Pulmonary artery endothelial cell (primary cell): ENCODE measurements at places on chromosomes 13 and 19. TPM values are rescaled to one million over a fixed set of nuclear protein-coding genes. Genes with fewer than 3 reads are reported as not detected.
A peak's percentile ranks its signal among the peaks of the same experiment; 100 is the strongest.

Gene RNF17
- total RNA-seq = not detected in 2 replicates

GRCh38 chr19:18058208-18059009 is 28.3 kb downstream of the IL12RB1 start:
- DNase-seq = peak; percentile 19

- DNase-seq = no peak
Measured at GRCh38 chr19:28424077-28424476, 788.9 kb downstream of the UQCRFS1 start.

DNA sequence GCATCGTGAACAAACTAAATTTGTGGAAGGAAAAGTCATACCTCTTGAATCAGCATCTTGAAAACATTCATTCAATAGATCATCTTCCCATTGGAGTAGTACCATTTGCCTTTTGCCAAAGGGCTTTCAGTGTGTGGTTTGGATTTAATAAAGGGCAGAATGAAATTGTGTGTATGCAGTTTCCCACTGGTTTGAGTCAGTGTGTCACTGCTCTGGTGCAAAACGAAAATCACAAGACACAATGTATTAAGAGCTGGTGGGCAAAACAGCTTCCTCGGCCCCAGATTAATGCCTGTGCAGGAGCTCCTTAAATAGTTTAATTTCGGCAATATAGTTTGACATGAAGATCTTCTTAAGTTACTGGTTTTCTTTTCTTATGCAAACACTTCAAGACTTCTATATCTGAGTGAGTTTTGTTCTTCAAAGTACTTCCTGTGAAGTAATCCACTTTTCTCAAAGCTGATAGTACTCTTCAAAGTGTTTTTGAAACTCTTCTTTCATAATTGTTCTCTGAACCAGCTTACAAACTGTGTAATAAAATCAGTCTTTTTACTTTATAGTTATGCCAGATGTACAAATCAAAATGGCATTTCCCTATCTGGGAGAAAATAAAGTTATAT is 32.1 kb downstream of the RASL11A start:
- no peak for DNase-seq

- DNase-seq = no peak
Measured at GRCh38 chr19:39318071-39318470, 2.6 kb downstream of the LRFN1 start.

Gene PNMA8B
- 0.07 and 0.11 TPM in 2 replicates for total RNA-seq

DNA sequence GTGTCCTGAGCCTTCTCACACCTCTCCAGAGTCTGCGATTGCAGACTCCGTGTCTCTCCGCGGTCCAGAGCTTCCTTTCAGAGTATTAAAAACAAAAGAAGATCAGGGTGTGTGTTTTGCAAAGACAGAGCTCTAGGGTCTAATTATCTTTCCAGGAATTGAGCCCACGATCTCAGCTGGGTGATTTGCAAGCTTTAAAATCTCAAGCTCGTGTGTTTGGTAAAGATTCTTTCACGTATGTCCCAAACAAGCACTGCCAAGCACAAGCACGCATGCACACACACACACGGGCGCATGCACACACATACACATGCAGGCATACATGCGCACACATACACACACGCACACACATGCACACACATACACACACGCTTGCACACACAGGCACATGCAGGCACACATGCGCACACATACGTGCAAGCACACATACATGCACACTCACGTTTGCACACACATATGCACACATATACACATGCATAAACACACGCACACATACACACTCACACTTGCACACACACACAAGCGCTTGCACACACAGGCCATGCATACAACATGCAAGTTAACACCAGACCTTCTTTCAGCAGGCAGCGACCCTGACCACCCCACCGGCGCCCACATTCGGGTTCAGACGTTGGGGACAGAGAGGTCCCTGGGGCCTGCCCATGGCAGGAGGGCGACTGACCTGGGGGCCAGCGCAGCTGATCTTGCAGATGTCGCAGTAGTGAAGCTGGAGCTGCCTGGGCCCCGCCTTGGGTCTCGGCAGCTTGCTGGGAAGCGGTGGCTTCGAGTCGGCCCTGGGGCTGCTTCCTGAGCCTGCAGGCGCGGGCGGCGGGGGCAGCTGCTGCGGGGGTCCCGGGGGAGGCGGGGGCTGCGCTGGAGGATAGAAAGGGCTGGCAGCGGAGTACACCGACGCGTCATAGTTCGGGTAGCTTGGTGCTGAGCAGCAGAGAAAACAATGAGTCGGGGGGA is 37.9 kb downstream of the ZFR2 start:
- no peak for DNase-seq

GRCh38 chr19:873084-873483 is 13.6 kb downstream of the CFD start:
- no peak for DNase-seq

DNA sequence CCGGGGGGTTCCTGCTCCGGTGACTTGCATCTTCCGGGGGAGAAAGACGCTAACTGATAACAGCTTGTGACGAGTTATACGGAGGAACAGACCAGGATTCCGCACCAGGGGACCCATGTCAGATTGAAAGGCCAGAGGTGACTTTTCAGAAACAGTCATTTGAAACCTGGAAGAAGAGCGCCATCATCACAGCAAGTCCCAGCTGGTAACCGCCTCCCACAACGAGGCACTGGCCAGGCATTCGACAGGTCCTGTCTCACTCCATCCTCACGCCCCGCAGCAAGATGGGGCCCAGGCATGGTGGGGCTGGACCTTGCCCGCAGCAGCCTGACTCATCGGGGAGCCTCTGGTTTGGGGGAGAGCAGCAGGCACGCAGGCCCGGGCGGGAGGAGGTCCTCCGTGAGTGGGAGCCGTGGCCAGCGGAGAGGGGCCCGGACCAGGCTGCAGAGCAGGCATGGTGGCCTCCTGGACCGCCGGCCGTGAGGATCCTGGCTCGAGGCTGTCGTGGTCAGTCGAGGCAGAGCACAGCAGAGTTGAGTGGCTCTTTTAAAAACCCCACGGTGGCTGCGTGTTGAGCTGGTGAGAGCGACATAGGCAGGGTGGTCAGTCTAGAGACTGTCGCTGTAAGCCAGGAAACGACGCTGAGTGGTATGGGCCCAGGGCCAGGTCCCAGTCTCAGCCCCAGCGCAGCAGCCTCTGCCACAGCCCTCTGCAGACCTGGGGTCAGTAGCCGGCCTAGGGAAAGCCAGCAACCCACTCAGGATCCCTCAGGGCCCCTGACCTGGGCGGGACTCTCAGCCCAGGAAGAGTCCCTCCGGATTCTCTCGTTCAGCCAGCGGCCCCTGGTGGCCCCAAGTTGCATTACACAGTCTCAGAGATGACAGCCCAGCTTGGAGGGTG is 94.9 kb upstream of the MCF2L start:
- no peak for DNase-seq

Gene ZNF43
- 4.6 and 8.2 TPM in 2 replicates for total RNA-seq

GRCh38 chr19:45955905-45956608 is 17.6 kb downstream of the NOVA2 start:
- DNase-seq = peak; percentile 93

Gene LYPD3
- not detected in 2 replicates for total RNA-seq

Gene CEACAM3
- total RNA-seq = not detected in 2 replicates

Gene HSD11B1L
- total RNA-seq = 5.4 and 6.5 TPM in 2 replicates

DNA sequence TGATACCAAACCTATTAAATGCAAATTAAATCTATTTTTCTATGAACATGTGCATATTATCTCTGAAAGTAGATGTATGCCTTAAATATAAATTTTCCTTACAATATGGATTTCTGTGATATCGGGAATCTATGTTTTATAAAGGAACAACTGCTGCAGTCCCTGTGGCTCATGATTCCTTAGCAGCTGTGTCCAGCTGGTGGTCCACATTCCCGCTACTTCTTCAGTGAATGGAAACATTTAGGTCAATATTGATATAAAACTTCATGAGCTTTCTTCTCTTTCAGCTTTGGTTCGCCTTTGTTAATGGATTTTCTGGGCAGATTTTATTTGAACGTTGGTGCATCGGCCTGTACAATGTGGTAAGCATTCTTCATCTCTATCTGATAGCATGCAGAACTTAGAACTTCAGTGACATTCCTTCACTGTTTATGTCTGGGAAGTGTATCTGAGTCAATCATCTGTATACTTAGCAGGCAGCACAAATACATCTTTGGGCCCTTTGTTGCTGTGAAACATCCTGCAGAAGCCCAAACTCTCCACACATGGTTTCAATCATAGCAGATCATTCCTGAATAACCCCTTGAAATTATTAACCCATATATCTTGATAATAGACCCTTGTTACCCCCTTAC is 223.9 kb downstream of the SHISA2 start:
- no peak for DNase-seq

Gene KIRREL2
- total RNA-seq = 0.04 TPM in 1 of 2 replicates, not detected in the other

- DNase-seq = peak; percentile 75
Measured at GRCh38 chr19:57632987-57633831, at the start of gene ZNF211. Gene ZNF211 (plus strand): TSS chr19:57633168. CDS start chr19:57633347, 179 bp downstream.

DNA sequence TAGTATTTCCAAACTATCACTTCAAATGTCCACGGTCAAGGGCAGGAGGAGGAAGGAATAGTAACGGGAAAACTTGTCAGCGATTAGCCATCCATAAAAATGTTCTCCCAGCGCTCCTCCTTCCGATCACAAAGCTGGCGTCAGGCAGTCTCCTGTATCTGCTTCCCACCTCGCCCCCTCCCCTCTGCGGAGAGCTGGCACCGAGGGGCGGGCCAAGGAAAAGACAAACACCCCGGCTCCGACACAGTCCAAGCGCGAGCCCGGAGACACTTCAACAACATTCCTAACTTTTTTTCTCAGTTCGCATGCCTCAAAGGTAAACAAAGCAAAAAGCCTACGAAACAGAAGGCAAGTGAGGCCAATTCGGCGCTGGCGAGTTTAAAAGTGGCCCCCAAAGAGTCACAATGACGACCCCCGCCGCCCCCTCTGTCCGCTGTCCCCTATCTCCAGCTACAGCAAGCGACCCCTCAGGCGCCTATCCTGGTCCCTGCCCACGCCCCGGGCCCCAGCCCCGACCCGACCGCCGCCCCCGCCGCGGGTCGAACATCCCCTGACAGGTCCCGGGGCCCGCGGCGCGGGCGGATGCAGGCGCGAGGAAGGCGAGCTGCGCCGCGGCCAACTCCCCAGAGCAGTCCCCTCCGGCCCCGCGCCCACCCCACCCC is 736 bp downstream of the SMAD9 start:
- DNase-seq = no peak

- no peak for DNase-seq
Measured at GRCh38 chr19:10271543-10272086, 695 bp downstream of the ICAM1 start.

- no peak for DNase-seq
Measured at GRCh38 chr19:16232127-16232526, 34.4 kb downstream of the AP1M1 start.

DNA sequence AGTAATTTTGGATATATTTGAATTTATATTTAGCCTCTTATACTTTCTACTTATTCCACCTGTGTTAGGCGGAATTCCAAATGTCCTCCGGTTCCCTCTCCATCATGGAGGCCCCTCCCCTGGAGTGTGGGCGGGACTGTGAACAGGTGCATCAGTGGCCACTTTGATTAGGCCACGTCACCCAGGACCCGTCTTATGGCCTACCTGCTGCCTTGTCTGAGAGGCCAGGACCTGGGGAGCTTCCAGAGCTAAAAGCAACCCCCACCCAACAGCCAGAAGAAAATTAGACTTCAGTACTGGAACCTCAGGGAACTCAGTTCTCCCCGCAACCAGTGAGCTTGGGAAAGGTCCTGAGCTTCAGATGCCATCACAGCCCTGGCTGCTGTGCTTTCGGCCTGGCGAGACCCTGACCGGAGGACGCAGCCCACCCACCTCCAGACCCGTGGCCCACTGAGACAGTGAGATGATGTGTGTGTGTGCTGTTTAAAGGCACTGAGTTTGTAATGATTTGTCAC is 200.2 kb upstream of the SOX1 start:
- no peak for DNase-seq

Gene PABPC3
- total RNA-seq = 0.07 and 0.11 TPM in 2 replicates

Gene MISP3
- total RNA-seq = 0.14 and 0.46 TPM in 2 replicates

Gene EPS8L1
- total RNA-seq = 4.7 and 7.5 TPM in 2 replicates

DNA sequence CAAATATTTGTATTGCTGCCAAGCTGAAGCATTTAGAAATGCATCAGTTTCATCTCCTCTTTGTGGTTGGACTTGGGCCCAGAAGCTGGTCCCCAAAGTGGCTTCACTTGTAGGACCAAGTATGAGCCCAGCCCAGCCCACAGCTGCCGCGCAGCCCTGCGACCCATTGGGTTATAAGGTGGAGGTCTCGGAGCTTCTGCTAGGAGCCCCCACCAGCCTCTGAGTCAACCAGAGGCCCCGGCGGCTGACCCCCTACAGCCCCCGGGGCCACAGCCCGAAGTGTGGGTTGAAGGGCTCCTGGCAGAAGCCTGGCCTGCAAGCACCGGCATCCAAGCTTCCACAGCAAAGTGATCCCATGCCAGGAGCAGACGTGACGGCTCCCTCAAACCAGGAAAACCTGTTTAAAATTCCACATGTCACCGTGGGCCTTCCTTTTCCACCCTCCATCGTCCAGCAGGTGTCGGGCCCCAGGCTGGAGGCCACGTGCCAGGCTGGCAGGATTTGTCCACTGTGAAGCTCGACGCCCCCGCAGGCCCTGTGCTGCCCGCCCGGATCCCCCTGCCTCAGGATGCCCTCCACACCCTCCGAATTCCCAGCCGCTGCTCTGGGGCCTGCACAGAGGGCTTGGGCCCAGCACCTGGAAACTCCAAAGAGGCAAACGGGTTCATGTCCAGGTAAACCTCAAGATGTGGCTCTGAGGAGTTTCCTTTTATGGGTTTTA is 54.7 kb downstream of the C13orf46 start:
- no peak for DNase-seq

DNA sequence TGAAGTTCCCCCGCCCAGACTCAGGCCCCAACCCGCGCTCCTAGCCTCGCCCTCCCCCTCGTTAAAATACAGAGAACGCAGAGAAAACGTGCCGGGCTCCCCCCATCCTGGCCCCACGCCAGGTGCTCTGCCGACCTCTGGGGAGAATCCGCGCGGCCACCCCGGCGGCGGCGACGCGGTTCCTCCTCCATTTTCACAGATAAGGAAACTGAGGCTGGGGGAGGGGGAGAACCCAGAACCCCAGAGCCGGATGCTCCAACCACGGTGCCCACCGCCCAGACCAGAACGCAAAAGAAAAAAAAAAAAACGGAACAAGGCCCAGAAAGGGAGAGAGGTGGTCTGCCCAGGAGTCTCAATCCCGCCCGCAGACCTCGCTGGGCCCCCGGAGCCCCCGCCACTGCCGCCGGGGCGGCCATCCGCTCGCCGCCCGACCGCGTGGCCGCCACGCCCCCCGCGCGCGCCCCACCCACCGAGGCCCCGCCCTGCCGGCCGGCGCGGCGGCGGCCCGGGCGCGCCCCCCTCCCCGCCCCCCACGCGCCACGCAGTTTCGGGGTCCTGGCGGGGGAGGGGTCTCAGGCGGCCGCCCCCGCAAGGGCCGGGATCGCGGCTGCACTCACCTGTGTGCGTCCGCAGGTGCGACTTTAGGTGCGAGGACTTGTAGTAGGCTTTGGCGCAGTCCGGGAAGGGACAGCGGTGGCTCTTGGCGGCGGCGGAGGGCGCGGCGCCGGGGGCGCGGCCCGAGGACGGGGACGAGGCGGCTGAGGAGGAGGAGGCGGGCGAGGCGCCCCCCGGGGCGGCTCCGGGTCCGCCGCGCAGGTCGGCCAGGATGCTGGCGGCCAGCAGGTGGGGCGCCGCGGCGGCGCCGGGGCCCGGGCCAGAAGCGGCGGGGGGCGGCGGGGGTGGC is 703 bp downstream of the KLF16 start:
- DNase-seq = no peak

GRCh38 chr19:13629687-13630357 is 123.5 kb upstream of the CACNA1A start:
- DNase-seq = no peak
